Activated naive CD4-positive, alpha-beta T cell (primary cell): ENCODE measurements at places on chromosomes 6 and 20.

DNA sequence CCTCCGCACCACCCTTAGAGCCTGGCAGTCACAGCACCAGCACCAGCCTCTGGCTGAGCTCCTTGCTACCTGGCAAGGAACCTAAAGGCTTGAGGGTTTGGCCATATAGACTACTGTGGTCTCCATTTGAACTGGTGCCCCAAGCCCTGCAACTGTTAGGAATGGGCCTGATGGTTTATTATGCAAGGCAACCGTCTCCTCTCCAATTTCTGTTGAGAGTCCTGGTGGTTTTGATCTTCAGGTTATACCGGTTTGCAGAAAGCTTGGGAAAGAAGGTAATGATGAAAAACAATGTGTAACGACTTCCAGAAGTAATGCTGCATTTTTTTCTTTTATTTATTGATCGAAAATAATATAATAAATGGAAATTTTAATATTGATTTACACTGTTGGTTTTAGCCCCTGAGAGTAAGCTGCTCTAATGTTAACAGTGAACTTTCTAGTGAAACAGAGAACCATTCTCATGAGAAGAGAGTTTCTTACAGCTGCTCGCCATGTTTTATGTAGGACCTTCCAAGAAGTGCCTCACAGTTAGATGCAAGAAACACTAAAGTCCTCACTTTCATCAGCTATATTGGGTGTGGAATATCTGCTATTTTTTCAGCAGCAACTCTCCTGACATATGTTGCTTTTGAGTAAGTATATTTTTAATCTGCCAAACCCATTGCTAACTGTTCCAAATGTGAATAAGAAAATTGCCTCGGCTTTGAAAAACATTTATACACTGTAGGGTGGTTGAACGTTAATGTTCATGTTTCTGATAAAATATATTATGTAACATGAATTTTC lies 112.8 kb downstream of the ADGRG6 start:
- DNase-seq = no peak

DNA sequence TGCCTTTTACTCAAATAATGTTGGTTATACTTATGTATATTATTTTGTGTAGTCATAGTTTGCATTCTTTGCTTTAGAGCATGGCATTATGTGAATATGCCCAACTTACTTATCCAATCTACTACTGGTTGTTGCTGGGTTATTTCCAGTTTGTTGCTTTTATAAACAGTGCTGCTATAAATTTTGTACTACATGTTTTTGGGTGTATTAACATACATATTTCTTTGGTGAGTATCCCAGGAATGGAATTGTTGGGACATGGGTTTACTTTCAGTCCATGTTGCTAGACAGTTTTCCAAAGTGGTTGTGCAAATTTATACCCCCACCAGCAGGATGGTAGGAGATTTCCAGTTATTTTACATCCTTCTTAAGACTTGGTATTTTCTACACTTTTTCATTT lies 157.1 kb upstream of the THEMIS start:
- no peak for DNase-seq

- no peak for DNase-seq
Observed at GRCh38 chr6:2061880-2062279, 183.5 kb downstream of the GMDS start.

GRCh38 chr20:48824830-48825565 lies 2.8 kb downstream of the PREX1 start:
- no peak for DNase-seq

DNA sequence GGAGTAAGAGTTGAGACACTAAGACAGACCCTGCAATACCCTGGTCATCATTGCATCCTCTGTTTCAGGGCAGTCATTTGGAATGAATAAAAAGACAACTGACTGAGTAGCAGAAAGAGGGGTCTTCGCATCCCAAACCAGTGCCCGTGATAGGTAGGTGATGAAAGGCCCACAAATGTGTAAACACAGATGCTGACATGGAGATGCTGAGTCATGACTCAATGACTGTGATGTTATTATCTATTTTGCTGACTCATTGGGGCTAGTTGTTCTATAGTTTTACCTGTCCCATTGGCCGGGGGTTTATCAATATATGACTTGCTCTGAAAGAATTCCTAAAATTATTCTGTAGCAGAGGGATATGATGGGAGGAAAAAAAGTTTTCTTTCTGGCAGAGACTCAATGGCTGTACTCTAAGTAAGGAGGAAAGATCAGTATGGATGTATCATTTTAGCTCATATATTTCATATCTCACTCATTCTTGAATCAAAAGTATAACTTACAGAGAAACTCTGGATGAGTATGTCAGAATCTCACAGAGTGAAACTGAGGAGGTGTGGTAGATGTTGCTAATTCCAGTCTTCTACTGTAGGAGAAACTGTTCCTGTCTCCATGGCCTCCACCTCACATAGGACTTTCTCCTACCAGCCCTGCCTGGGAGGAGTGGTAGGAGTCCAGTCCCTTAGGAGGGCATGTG lies 119.9 kb upstream of the PREP start:
- no peak for DNase-seq

DNA sequence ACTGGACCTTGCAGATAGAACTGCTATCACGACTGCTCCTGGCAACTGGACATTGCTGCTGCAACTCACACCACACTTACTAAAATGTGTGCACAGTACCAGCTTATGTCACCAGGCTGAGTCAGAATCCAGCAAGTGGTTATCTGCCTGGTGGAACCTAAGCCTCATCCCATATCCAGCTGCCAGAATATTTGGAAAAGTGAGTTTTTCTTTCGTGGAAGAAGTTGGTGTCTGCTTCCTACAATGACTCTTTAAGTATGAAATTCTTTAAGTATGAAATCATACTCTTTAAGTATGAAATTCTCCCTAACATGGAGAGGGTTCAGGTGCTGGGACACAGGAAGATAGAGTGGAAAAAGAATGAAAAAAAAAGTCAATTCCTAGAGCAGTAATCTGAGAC lies 16.4 kb upstream of the POLR1H start:
- no peak for DNase-seq

DNA sequence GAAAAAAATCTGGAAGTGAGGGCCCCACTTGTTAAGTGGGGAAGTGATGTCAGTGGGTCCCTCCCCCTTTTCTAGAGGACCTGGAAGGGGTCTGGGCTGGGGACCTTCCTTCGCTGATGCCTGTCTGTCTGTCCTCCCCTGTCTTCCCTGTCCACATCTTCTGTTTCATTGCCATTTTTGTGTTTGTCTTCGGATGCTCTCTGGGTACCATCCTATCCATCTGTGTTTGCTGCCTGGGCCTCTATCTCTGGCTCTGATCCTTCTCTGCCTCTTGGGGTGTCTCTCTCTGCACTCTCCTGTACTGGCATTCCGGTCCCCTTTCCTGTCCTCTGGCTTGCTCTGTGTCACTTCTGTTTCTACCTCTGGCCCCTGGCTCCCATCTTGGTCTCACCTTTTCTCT lies 2.3 kb downstream of the TMEM151B start:
- DNase-seq = no peak

DNA sequence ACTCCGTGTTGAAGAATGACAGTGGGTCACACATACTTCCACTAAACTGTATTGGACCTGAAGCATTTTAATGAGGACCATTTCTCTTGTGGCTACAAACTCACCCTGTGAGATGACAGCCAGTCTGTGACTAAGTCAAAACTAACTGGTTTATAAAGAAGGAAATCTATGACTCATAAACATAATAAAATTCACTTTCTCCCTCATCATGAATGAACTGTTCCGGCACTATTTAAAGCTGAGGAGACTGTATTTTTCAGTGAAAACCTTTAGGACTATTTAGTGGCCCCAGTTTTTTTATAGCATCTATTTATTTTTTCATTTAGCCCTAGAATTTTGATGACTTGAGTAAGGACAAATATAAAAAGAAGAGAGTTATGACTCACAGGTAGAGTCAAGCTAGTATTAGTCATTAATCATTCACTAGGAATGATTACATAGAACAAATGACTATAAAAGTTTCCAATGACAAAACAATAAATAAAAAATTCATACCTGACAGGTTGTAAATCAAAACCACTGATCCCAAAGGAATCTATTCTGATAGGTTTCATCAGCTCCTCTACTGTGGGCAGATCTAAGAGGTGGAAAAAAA lies 34.2 kb downstream of the CEP162 start:
- DNase-seq = no peak

DNA sequence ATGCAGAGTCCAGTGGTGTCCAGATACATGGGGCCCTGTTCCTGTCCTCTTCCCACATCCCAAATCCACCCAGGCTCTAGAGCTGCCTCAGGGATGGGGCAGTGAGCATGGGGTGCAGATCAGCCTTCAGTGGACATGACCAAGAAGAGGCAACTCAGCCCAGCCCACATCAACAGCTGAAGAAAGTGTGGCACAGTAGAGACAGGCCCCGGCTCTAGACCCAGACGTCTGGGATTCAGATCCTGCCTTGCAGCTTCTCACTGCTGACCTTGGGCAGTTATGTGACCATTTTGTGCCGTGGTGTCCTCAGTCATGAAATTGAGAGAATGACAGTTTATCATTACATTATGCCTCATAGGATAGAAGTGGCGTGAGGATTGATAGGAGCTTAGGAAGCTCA lies 54.6 kb upstream of the CST7 start:
- no peak for DNase-seq

- no peak for DNase-seq
Observed at GRCh38 chr6:113755449-113756289, 101.5 kb upstream of the MARCKS start.

- no peak for DNase-seq
Observed at GRCh38 chr20:50491926-50492634, 18.1 kb upstream of the PTPN1 start.

GRCh38 chr6:31396422-31397152 lies 6.8 kb upstream of the MICA start:
- peak; percentile 83 for DNase-seq

GRCh38 chr6:117480651-117481050 lies 1.8 kb upstream of the DCBLD1 start:
- no peak for DNase-seq

DNA sequence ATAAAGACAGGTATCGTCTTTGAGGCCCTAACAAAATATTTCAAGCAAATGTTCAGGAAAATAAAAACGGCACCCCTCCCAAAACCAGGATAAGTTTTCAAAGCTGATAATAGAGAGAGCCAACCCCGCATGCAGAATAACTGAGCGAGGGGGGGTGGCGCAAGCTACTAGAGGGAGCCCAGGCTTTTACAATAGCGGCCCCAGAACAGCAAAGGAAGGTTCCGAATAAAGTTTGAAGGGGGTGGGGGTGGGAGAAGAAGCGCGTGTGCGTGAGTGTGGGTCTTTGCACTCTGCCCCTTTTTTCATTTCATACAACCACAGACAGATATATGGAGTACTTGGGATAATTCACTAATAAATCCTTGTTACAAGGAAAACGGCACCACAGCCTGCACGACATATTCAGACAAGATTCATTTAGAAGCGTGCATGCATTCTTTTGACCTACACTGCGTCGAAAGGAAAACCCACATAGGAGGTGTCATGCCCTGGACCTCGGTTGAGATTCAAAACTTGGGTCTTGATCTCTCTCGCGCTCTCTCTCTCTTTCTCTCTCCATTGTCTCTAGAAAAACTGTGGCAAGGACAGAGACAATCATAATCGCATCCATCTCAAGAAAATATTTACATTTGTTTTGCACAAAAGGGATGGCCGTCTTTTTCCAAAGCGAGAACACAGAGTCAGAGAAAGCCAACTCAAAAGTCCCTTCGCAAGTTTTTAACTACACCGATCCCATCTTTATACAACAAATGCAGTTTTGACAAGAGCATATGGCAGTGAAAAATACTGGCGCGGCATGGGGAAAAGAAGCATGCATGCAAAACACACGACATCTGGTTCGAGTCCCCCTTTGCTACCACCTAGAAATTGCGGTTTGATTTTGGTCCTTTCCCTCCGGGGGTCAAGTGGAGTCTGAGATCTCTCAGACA lies 1.6 kb downstream of the OLIG3 start:
- no peak for DNase-seq

DNA sequence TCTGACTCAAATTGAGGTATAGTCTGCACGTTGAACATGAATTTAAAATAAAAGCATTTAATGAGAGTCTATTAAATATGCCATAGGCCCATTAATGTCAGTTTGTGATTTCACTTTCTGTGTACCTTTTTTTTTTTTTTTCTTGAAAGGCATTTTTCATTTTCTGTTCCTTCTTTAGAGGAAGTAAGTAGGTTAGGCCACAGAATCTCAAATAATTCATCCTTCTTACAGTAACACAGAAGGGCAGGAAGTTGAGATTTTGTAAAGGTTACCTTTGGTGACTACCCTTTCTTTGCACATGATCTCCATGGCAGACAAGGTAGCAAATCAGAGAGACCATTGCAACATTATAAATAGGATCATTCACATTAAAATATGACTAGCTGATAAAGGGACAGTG lies 9.6 kb downstream of the L3MBTL3 start:
- DNase-seq = no peak

GRCh38 chr6:139448051-139448649 lies 73.7 kb upstream of the CITED2 start:
- no peak for DNase-seq

- no peak for DNase-seq
Observed at GRCh38 chr6:12051861-12052368, 39.8 kb downstream of the HIVEP1 start.

- DNase-seq = no peak
Observed at GRCh38 chr6:160978141-160978901, 13.2 kb upstream of the MAP3K4 start.

- no peak for DNase-seq
Observed at GRCh38 chr6:138410972-138411880, 7.2 kb downstream of the HEBP2 start.

DNA sequence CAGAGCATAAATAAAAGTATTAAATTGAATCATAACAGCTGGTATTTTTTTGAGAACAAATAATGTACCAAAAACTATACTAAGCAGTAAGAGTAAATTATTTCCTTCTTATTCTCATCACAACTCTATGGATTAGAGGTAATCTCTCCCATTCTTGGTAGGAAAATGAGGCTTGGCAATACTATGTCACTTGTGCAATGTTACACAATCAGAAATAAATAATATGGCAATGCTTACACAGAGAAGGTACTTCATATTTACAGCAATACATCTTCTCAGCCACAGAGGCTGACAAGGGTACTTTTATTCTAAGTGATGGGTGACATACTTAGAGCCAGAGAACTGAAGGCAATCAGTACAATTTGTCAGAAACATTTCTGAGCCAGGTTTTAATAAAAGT lies 3.9 kb downstream of the DST start:
- DNase-seq = no peak

- no peak for DNase-seq
Observed at GRCh38 chr20:52983726-52984450, 11.7 kb downstream of the TSHZ2 start.
